ENCODE measurements at places on chromosomes 5 and 9.

DNA sequence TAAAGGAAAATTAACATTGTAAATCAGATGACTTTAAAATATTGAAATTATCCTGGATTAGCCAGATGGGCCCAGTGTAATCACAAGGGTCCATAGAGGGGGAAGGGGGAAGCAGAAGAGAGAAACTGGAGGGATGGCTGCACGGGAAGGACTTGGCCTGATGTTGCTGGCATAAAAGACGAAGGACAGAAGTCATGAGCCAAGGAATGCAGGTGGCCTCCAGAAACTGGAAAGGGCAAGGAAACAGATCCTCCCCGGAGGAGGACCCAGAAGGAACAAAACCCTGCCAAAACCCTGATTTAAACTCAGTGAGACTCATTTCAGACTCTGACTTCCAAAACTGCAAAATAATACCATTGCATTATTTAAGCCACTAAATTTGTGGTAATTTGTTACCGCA, 100.2 kb downstream of the ADAMTS2 start:
- DNase-seq = no peak

- DNase-seq = peak; percentile 41
Observed at GRCh38 chr9:113649054-113649453, 185.5 kb downstream of the RGS3 start.

DNA sequence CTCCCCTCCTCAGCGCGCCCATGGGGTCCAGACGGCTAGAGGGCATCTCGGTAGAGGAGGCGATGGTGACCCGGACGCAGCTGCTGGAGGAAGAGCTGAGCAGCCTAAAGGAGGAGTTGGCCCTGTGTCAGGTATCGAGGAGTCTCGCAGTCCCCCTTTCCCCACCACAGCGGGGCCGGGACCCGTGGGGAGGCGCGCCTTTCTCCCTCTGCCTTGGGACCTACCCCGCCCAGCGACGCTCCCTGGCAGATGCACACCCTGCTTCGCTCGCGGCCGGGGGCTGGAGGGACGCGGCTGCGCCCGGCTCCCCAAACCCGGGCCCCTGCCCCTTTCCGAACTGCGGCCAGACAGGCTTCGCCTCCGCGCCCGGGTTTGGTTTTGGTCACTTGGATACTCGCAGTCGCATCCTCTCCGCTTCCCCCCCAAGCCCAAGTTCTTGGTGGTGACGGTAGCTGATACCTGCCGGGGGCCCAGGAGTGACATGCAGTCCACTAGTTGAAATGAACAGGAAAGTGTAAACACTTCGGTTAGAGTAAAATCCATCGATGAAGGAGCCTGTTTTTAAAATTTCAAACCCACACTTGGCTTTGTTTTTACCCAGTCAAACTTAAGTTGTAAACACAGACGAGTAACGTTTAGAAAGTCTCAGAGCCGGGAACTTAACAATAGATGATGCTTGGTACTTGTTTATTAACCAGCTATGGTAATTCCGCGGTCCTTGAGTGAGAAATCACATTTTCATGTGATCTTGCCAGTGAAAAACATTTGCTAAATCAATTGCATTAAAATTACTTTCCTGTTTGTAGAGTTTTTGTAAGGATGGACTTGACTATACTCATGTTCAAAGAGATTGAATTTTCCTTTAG, 688 bp downstream of the CNTLN start:
- peak; percentile 69 for DNase-seq

DNA sequence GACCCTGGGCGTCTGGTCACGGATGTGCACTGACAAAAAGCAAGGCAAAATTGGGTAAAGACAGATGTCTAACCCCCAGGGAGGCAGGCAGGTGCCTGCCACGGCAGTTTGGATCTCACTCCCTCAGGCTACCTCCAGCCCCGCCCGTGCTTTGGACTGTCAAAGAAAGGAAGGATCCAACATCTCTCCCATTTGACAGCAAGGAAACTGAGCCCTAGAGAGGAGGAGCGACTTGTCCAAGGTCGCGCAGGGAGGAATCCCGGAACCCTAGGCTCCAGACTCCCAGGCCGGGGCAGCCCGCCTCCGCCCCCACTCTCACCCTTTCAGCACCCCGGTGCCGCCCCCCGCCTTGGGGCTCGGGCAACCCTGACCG, 376 bp downstream of the GOLGA1 start:
- no peak for DNase-seq

DNA sequence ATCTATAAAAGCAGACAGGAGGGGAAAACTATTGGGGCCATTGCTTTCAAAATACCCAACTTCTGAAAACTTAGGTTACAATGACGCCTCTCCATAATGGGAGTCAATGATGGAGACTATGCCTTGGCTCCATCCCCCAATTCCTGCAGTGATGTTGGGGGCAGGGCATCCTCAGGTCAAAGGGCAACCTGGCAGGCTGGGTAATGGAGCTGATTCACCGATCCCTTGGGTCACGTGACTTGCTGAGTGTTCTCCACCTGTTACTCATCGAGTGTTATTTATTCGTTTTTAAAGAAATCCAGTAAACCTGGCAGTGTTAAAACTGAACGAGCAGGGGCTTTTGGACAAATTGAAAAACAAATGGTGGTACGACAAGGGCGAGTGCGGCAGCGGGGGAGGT, 244.4 kb downstream of the FAM114A2 start:
- no peak for DNase-seq

- no peak for DNase-seq
Observed at GRCh38 chr5:150836064-150836463, 10.3 kb upstream of the IRGM start.

Measured in fibroblast of skin of right biceps (primary cell).